GM04503 (cell line): ENCODE measurements at places on chromosomes 13 and 19.
A peak's percentile ranks its signal among the peaks of the same experiment; 100 is the strongest.

- no peak for DNase-seq
Measured at GRCh38 chr19:17172624-17173345, 42.4 kb upstream of the USE1 start.

GRCh38 chr13:80840316-80840976 is 499.5 kb upstream of the SPRY2 start:
- DNase-seq = no peak

DNA sequence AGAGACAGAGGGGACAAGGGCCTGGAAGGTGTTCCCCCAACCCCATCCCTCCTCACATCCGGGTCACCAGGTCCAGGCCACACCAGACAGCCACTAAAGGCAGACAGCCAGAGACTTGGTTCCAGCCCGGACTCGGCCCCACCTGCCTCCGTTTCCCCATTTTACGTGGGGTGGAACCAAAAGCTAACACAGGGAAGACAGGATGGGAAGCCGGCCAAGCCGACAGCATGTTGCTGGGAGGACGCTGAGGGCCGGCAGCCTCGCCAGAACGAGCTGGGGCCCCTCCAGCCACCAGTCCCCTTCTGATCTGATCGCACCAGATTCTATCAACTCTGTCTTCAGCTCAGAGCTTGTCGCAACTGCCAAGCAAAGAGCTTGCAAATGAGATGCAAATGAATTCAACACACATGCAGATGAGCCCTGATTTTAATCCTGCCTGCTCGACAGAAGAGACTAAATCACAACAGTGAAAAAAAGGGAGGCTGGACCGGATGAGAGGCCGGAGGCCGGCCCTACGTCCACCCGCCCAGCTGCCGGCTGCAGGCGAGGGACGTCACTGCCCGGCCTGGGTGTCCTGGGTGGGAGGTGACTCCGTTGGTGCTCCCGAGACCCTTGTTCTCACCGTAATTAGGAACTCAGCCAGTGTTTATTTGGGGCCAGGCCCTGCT is 17.5 kb upstream of the SHC2 start:
- DNase-seq = no peak

GRCh38 chr13:41985788-41986508 is 25.0 kb upstream of the VWA8 start:
- DNase-seq = no peak

DNA sequence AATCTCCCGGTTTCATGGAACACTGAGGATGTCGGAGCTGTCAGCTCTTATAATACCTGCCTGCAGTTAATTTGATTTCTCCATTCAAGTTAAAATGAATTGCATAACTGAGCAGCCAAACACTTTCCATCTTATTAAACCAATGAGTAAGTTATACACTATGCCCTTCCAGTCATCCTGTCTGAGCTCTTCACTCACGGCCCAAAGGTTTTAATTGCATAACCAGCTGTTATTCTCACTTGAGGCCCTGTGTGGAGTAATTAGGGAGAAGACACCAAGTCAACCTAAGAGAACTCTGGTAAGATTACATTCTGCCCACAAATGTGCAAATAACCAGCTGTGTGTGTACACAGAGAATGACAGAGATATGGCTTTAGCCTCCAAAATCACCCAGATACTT is 303.5 kb downstream of the TBC1D4 start:
- no peak for DNase-seq

GRCh38 chr19:46756544-46756888 is 10.3 kb upstream of the STRN4 start:
- DNase-seq = no peak

GRCh38 chr13:26584713-26585112 is 27.2 kb downstream of the WASF3 start:
- peak; percentile 78 for DNase-seq

GRCh38 chr13:64765636-64766035 is 2464.5 kb downstream of the PCDH9 start:
- DNase-seq = no peak

DNA sequence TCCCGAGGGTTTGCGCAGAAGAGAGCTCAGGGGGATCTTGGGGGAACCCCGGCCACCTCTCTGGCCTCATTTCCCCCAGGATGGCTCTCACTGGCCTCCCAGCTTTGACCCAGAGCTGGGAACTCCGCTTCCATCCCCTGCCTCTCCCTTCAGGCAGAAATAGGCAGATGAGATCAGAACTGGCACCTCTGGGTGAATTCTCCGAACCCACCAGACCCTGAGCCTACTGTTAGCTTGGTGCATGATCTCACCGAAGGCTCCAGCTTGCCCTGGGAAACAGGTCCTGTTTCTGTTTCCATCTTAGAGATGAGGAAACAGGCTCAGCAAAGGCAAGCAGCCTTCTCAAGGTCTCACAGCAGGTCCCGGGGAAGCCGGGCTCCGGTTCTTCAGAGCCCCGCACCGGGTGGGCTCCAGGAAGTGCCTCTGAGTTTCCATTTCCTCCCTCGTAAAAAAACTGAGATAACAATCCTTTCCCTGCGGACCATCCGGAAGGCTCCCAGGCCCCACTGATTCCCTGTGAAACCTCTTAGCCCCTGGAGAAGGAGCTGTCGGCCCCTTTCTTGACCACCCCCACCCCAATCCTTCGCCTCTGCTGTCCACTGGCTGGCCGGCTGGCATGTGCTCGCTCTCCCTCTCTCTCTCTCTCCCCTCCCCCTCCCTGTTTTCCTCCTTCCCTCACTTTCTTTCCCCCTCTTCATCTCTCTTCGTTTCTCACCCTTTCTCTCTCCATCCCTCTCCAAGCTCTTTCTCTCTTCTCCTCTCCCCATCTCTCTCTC is 2.1 kb downstream of the NECTIN2 start:
- no peak for DNase-seq

DNA sequence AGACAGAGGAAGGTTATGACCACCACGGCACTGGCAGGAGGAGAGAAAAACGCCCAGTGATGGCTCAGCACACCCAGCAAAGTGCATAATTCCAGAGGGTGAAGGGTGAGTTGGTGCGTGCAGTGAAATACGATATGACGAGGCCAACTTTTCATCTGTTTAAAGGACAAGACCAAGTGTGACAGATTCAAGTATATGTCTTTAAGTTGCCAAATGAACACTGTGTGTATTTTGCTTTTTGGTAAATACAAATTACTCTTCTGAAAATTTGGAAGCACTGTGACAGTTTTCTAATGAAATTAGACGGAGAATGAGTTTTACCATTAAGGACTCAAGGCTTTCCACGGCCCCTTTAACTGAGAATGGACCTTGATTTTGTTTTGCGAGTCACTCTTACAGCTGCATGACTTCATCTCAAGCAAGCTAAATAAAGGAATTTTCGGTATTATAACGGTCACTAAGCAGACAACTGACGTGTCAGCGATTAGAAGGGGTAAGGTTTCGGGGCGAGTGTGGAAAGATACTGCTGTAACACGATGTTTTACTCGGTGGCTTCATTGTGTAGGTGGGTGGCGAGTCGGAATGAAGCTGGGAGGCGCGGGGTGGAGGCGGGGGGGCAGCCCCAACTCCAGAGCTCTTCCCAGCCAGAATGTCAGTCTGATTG is 22.8 kb downstream of the COL4A2 start:
- no peak for DNase-seq

- no peak for DNase-seq
Measured at GRCh38 chr13:97574926-97575325, 141.0 kb downstream of the RAP2A start.

DNA sequence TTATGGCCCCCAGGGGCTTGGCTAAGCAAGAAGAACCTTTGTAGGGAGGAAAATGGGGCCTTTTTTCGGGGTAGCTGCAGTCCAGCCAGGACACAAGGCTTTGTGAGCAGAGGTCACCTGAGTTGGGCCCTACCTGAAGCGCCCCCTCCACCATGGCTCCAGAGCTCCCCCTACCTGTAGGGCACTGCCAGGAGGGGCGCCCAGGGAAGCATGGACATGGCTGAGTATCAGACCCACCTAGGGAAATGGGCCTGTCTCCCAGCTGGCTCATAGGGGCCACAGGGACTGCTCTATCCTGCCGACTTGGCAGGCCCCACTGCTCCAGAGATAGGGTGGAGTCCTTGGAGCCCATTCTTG is 9.0 kb upstream of the CEBPA start:
- no peak for DNase-seq

- DNase-seq = no peak
Measured at GRCh38 chr19:46787331-46788261, 798 bp downstream of the SLC1A5 start.

DNA sequence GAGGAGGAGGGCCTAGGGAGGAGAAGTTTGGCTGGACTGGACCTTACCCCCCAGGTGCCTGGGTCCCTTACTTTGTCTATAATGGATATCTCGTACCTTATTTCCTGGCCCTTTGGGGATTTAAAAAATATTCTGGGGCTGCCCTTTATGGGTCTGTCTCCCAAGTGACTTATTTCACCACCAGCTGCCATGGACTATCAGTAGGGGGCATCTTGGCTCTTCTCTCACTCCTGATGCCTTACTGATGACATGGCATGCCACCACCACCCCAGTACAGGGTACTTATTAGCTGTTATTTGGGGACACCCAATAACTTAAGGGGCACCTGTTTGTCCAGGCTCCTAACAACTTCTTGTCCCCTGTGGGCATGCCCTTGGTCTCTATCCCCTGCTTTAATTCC is 38.0 kb downstream of the NFIX start:
- DNase-seq = no peak

- DNase-seq = no peak
Measured at GRCh38 chr13:28820099-28821051, at the start of gene MTUS2. TSS of gene MTUS2 (plus strand) at chr13:28820339.

- DNase-seq = no peak
Measured at GRCh38 chr19:35986664-35987570, 8.1 kb upstream of the SDHAF1 start.

DNA sequence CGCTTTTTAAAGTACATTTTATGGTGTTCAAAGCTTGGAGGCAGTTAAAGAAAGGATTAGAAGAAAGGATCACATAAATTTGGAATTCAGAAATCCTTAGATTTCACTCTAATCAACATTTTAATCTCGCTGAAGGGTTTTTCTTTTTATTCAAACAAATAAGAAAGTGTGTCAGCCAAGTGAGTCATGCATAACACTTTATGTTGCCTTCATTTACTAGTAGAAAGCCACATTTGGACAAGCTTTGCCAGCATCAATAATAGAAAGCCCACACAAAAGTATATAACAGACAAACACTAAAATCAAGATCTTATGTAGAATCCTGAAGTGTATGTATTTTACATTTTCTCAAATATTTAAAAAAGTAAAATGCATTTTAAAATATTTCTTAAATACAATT is 154.9 kb upstream of the TRPC4 start:
- no peak for DNase-seq

GRCh38 chr19:41144403-41144802 is 30.2 kb downstream of the CYP2F1 start:
- DNase-seq = peak; percentile 19

DNA sequence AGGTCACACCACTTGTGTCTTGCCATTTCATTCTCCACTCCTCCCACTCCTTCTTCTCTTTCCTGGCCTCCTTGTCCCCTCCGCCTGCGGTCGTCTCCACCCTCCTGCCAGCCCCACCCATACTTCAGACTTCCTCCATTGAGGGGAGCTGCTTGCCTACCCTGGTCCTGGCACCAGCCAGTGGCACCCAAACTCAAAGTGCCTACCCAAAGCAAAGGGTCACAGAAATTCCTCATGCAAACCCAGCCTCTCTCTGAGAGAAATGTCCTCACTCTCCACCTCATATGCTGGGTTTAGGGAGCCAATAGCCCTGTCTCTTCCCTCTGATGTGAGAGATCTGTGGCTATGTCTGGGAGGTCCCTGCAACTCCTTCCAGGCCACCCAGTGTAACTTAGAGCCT is 109.6 kb downstream of the TEX26 start:
- no peak for DNase-seq

GRCh38 chr13:50126993-50127725 is 111.9 kb downstream of the KCNRG start:
- DNase-seq = no peak

- no peak for DNase-seq
Measured at GRCh38 chr13:28545583-28546333, 50.8 kb upstream of the FLT1 start.

GRCh38 chr13:98986226-98986846 is 8.5 kb upstream of the DOCK9 start:
- DNase-seq = no peak

DNA sequence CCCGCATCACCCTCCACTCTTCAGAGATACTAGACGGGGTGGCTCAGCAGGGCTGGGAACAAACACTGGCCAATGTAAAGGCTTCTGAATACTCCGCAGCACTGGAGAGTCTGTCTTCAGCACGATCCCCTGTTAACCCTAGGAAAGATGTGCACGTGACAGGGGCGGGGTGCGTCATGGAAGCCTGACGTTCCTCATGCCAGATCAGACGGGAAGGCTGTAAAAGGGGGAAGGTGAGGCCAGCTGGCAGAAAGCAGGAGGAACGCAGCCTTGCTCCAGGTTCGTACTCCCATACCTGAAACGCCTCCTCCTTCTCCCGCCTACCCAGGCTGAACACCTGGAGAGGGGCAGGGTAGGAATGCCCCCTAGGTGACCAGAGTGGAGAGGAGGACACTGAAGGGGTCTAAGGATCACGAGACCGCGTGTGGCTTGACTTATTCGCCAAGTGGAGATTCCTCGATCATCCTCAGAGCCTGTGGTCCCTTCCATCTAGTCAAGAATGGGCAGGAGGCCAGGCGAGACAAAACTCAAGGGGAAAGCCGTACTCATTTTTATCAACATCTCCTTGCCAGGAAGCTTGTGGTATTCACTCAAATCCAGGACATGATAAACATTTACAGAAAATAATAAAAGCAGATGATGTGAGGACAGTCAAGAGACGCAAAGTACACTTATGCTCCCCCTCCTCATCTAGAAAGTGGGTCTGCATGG is 18.2 kb upstream of the FFAR2 start:
- DNase-seq = no peak

DNA sequence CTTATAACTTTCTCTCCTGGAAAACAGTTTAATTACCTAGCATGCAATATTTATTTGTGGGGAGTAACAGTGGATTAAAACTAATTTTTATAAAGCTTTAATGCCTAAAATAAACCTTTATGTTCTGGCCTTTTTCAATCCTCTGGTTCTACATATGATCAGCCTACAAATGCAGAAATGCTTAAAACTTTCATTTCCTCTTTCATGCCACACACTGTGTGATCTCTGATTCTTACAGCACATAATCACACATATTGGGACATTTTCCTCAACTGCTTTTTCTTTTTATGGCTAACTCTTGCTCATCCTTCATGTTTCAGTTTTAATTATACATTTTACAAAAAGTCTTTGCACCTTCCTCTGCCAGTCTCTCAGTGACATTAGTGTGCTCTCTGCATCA is 910.8 kb upstream of the SLITRK6 start:
- DNase-seq = no peak

DNA sequence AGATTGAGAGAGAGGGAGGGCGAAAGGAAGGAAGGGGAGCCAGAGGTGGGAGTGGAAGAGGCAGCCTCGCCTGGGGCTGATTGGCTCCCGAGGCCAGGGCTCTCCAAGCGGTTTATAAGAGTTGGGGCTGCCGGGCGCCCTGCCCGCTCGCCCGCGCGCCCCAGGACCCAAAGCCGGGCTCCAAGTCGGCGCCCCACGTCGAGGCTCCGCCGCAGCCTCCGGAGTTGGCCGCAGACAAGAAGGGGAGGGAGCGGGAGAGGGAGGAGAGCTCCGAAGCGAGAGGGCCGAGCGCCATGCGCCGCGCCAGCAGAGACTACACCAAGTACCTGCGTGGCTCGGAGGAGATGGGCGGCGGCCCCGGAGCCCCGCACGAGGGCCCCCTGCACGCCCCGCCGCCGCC is at the start of gene TNFSF11:
Gene TNFSF11, plus strand, starts transcription at position 142 of the 400 bp plus-strand sequence. Its CDS starts 152 bp downstream, at position 294.
- no peak for DNase-seq

- no peak for DNase-seq
Measured at GRCh38 chr19:38228005-38228377, 4.0 kb upstream of the DPF1 start.

- no peak for DNase-seq
Measured at GRCh38 chr19:8245869-8246835, 37.0 kb downstream of the CERS4 start.

- no peak for DNase-seq
Measured at GRCh38 chr19:41001243-41001971, 10.3 kb downstream of the CYP2B6 start.
